Chondrocyte (in vitro differentiated cells): ENCODE measurements at places on chromosomes 2 and 18.

GRCh38 chr18:45962866-45963265 is 4.3 kb downstream of the EPG5 start:
- no peak for DNase-seq

GRCh38 chr2:153005071-153005730 is 286.8 kb downstream of the ARL6IP6 start:
- no peak for DNase-seq

DNA sequence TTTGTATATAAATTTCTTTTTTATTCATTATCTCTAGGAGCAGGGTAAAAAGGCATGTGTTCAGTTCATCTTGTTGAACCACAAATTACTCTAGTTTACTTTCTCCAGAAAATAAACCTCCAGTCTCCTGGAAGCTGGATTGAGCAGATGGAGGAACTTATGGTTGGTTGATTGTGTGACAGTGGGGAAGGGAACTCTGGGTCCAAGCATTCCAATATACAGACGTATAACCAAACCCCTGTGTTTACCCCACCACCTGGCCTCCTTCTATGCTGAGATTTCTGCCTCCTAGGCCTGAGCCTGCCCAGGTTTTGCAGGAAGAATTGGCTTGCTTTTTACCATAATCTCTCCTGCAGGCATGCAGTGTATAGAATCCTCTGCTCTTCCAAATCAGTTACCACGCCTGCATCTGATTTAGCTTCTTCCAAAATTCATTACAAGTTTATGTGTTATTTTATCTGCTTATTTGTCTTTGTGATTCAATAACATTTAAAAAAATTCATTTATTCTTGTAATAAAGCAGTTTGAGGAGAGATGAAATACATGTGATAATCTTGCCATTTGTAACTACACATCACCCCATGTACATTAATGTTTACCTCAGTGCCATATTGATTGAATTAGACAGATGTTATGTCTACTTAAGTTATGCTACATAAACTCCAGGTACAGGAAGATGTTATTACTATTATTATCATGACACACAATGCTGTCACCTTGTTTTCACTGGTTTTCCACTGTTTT is 2.5 kb upstream of the RAB27B start:
- no peak for DNase-seq

- DNase-seq, result no peak
Observed at GRCh38 chr2:171762879-171763573, 75.8 kb downstream of the DYNC1I2 start.

GRCh38 chr2:142973160-142973821 is 95.8 kb downstream of the KYNU start:
- no peak for DNase-seq

DNA sequence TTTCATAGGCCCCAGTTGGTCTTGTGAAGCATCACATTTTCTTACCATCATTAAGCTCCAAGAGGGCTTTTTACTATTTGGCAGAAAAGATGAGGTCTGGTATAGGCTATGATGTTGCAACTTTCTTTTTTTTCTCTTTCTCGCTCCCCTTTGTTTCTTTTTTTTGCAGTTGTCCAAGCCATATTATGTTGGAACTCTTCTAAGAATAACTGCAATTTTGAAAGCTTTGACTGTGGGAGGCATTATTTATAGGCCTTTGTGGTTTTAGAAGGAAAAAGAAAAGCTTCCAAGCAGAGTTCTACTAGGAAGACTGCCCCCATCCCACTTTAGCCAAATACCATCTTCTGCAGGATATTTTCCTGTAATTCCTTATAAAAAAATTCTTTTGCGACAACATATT is 571.6 kb downstream of the ARHGAP15 start:
- DNase-seq, result no peak

GRCh38 chr2:67259556-67260342 is 137.4 kb upstream of the ETAA1 start:
- no peak for DNase-seq

DNA sequence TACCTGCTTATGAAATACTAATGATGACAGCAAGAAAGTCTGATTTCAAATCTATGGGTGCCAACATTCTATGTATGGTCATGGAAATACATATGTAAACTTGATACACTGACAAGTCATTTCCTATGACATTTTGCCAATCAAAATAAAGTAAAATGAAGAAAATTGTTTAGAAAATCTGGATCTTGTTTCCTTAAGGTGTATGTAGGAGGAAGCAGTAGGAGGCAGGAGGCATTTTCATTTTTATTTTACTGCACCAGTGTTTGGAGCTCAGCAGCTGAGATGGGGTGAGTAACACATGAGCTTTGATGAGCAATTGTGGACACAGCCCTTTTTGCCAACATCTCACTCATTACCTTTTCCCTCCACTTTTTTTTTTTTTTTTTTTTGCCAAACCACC is 167.0 kb downstream of the AFF3 start:
- no peak for DNase-seq

GRCh38 chr18:65227970-65228369 is 522.8 kb upstream of the CDH7 start:
- no peak for DNase-seq

DNA sequence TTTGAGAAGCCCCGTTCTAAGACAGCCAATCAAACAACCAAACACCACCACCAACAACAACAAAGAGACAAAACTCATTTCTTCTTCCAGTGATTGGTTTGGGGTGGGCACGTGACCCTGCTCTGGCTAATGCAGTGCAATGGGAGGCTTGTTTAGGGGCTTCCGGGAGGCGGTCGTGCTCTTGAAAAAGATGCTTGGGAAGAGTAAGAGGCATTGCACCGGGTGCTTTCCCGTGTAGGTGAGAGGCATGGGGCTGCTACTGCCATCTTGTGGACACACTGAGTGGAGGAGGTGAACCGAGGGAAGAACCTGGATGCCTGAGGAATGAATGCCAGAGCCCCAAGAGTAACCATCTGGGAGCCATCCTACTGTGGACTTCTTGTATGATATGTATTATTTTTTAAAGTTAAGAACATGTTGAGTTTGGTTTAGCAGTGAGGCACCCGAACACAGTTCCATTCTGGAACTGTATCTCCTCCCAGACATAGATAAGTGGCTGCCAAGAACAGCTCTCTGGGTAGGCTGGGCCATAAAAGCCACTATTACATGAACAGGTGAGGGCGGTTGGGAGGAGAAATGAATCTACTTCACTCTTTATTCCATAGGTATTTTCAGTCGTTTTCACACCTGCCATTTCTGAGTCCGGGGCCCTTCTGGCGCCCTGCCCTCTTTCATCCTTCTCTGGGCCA is 19.1 kb upstream of the ARHGAP25 start:
- DNase-seq, result no peak

DNA sequence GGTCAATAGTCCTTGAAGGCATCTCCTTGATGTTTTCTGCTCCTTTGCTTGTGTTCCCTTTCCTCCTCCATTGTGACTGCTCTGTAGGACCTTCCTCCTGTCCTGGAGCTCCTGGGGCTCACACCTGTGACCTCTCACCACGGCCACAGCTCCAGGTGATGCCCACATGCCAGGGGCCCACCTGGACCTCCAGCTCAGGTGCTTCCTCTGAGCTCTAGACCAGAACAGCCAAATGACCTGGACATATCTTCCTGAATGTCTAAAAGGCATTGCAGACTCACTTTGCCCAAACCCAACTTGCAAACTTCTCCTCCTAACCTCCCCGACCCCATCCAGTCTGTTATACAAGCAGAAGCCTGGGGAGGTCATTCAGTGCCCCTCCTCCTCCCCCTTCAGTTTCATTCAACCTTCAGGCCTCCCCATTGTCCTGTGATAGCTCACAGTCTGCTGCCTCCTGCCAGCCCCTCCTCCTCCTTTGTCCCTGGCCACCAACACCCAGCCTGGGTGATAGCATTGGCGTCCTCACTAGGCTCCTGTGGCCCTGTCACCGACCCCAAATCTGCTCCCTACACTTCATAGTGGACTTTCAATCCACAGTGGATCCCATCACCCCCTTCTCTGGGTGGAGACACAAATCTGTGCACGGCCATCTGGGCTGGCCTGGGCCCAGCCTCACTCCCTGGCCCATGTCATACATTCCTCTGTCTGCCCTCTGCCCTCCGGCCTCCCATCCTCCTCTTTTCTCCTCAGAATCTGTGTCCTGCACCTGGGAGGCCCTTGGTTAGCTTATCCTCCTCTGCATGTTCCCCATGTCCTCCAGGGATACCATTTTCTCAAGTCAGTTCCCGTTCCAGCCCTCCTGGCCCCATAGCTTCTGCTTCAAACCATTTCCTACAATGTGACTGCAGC is 310.4 kb upstream of the HDAC4 start:
- DNase-seq, result peak; percentile 35

- DNase-seq, result no peak
Observed at GRCh38 chr2:136116813-136117390, 1.0 kb downstream of the CXCR4 start.

DNA sequence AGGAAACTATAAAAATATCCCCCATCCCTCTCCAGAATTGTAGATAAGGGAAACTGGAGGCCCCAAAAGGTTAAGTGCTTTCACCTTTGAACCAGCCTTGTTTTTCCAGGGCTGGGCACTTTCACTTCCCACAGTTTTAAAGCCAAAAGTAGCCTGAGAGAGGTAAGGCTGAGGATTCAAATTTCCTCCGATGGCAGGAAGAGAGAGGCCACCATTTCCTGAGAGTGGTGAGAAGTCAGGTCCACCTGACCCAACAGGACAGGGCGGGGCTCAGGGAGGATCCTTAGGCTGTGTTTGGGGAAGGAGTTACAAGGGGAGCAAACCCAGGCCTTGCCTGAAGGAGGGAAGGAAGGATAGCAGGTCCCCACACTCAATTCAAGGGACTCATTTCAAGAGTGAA is 4.7 kb upstream of the TEX261 start:
- no peak for DNase-seq
